ENCODE measurements at places on chromosomes 3 and 15.
A peak's percentile ranks its signal among the peaks of the same experiment; 100 is the strongest.

GRCh38 chr15:48963524-48964113 lies at the start of gene SHC4:
SHC4 (minus strand) TSS chr15:48963919; CDS start chr15:48963015, 904 bp downstream.
- peak; percentile 50 for ATAC-seq

DNA sequence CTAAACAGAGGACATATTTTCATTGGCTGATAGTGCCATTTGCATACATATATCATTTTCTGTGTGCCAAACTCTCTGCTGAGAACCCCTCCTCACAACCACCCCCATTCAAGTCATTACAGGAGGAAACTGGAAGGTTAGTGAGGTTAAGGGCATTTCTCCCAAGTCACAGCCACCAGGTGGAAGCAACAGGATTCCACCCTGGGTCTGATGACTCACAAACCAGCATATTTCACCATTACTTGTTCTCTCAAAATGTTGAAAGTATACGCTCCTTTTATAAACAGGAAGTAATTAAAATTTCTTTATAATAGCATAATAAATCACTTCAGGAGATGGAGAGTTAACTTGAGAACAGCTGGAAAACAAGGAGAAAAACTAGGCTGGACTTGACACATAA lies 398.6 kb upstream of the WNT5A start:
- ATAC-seq: no peak

DNA sequence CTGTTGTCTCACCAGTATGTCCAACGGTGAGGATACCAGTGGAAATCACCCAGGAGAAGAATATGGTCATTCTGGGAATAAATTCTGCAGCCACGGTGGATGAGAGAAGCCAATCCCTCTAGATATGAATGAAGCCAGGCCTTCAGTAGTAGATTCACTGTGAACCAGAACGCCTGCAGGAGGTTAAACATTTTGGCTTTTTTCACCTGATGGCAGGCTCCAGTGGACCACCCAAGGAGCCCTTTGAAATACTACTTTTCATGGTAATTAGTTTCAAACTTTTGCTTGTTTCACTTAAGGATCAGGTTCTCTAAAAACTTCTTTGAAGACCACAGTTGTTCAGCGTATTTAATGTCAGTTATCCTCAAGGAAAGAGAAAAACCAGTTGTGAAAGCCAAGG lies 353.4 kb downstream of the RORA start:
- ATAC-seq: no peak

GRCh38 chr3:110157221-110157620 lies 819.9 kb upstream of the DPPA4 start:
- no peak for ATAC-seq

DNA sequence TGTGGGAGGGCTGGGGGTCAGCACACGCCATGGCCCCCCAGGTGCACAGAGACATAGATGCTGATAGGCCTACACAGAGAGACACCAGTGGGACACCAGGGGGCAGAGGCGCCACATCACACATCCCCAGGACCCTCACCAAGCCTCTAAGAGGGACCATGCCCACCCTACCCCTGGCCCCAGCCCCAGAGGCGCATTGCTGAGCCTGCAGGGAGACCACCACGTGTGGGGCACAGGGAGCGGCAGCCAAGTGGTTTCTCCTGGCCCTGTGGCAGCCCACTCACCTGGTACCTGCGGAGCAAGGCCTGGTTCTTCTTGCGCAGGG lies 1.2 kb downstream of the CCDC9B start:
- no peak for ATAC-seq

DNA sequence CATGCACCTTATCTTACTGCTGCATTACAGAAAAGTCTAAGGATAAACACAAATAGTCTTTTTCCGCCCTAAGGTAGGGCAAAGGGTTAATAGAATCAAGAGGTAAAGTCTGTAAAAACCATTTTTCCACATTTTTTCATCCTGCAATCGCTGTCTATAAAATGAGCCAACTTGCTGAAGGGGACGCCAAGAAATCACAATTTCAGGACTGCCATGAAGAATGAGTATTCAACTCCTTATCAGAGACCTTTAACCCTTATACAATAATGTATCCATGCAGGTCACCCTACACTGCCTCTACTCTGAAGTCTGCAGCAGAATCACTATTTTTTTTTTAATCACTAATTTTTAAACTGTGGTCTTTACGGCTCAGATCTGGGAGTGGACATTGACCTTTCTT lies 1.1 kb upstream of the DNAJC13 start:
- ATAC-seq: no peak

GRCh38 chr3:171878461-171879225 lies 35.5 kb downstream of the TMEM212 start:
- ATAC-seq: no peak

DNA sequence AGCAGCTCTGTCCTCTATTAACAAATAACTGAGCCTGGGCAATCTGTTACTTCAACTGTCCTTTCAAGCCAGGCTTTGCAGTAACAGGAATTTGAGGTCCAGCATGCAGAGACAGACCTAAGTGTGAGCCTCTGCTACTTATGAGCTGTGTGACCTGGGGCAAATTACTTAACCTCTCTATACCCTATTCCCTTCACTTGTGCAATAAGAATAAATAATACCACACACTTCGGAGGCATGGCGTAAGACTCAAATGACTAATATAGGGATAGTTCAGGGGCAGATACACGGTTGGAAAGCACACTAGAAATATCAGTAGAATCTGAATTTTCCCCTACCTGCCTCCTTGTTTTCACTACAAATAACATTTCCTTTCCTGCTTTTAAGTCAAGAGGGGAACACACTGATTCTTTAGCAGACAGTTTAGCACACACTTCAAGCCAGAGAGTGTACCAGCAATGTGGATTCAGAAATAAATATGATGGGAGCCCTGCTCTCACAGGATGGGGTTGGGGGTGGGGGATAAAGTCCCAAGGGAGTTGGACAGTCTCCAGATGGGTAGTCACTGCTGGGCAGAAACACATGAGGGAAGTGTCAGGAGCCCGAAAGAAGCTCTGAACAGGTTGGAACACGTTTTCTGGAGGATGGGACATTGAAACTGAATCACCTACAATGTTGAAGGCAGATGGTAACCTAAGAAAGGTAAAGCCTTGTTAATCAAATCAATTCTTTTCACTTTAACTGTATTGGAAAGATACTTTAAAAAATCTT lies 61.8 kb upstream of the RBP1 start:
- no peak for ATAC-seq

GRCh38 chr3:107124885-107125284 lies 252.4 kb upstream of the CCDC54 start:
- ATAC-seq: no peak

DNA sequence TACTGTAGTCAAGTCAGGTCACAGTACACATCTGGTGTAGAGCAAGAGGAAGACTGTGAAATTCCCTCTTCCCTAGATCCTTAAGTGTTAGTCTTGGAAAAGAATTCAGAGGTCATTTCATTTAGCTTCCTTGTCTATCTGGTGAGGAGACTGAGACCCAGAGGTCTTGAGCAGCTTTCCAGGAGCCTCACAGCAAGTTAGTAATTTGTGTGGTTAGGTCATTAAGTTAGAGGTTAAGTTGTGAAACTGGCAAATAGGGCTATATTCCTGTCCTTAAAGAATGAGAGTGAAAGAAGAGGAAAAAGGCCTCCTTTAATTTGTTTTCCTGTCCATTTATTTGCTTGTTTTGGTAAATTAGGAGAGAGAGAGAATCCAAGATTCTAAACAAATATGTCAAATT lies 9.0 kb downstream of the PODXL2 start:
- ATAC-seq: no peak

GRCh38 chr15:24976932-24977331 lies 22.1 kb downstream of the SNRPN start:
- no peak for ATAC-seq

GRCh38 chr3:174859114-174859735 lies at the start of gene NAALADL2:
NAALADL2 (plus strand) TSS chr3:174859334.
- no peak for ATAC-seq

DNA sequence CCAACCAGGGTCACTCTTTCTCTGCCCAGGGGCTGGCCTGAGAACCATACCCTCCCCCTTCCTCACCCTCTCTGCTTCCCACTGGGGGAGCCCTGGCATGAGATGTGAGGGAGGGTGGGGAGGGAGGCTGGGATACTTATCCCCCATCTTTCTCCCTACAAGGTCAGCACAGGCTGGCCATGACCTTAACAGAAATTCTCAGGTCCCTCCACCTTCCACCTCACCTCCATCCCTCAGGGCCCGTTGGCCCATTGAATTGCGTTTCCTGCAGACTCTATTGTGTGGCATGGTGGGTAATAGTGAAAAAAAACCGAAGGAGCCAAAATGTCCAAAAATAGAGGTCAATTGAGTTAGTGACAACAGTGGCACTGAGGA lies 159.5 kb downstream of the OR4M2 start:
- no peak for ATAC-seq

- ATAC-seq: no peak
These were observed 12.1 kb upstream of the LIMD1 start for GRCh38 chr3:45582430-45582829.

DNA sequence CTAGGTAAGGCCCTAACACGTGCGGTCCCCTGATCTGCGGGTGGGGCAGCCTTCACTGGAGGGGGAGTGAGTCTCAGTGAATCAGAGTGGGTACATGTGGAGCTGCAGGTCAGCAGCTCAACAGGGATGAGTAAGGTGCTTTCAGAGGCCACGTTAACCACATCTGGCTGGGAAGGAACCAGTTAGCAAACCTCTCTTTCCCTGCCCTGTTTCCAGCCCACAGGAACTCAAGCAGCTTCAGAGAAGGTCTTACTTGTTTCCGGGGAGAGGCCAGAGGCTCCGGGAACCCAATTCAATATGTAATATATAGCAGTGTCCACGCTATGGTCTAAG lies 175.3 kb downstream of the XXYLT1 start:
- peak; percentile 42 for ATAC-seq

- no peak for ATAC-seq
These were observed 19.5 kb upstream of the MUC20 start for GRCh38 chr3:195701042-195701915.

GRCh38 chr3:20376665-20377217 lies 190.7 kb upstream of the SGO1 start:
- no peak for ATAC-seq

- ATAC-seq: peak; percentile 58
These were observed 15.7 kb downstream of the KIF9 start for GRCh38 chr3:47266709-47267489.

GRCh38 chr3:18715208-18715607 lies 290.1 kb upstream of the SATB1 start:
- ATAC-seq: no peak

DNA sequence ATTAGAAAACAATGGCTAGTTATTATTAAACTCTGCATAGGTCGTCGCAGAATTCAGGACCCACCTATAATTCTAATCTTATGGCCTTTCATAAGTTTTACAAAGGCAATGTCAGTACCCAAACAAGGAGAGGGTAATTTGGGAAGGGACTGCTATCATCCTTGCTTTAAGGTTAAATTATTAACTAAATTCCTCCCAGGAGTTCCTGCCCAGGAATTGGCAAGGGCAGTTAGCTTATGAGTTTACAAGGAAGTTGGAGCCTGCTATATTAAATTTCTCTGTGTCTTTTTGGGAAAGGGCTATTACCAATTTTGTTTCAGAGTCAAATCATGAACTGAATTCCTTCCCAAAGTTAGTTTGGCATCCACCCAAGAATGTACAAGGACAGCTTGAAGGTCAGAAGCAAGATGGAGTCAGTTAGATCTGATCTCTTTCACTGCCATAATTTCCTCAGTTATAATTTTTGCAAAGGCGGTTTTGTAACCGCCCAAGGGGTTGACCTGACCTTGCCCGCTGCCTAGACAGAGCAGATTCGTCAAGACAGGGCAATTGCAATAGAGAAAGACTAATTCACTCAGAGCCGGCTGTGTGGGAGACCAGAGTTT lies 45.3 kb upstream of the LHFPL4 start:
- no peak for ATAC-seq

DNA sequence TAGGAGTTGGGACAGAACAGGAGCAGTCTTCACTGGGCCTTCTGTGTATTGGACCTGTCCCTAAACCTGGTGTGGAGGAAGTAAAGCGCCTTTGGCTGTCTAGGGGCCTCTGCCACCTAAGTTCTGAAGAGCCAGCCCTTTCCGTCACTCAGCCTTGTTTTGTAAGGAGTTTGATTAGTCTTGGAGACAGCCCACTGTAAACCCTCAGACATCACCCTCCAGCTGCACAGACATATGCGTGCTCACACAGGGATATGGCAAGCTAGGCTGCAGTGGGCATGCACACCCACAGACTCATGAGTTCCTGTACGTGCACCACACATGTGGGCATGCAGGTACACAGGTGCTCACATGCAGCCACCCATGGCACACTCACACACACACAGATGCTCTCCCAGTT lies 5.2 kb downstream of the PRKCD start:
- ATAC-seq: no peak

DNA sequence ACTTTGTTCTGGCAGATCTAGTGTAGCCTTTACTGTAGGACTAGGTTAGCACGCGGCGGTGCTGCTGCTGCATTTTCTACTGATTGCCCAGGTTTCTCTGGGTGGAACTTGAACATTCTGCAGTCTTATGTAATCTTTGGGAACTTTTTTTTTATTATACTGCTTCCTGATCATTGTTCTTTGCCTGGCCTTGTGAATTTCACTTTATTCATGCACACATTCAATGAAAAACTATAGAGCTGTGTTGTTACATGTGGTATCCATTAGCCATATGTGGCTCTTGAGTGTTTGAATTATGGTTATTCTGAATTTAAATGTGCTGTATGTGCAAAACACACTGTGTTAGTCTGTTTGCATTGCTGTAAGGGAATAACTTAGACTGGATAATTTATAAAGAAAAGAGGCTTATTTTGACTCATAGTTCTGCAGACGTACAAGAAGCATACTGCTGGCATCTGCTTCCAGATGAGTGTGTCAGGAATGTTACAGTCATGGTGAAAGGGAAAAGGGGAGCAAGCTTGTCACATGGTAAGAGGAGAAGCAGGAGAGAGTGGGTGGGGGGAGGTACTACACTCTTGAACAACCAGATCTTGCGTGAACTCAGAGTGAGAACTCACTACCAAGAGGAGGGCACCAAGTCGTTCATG lies 26.5 kb downstream of the MEF2A start:
- no peak for ATAC-seq

DNA sequence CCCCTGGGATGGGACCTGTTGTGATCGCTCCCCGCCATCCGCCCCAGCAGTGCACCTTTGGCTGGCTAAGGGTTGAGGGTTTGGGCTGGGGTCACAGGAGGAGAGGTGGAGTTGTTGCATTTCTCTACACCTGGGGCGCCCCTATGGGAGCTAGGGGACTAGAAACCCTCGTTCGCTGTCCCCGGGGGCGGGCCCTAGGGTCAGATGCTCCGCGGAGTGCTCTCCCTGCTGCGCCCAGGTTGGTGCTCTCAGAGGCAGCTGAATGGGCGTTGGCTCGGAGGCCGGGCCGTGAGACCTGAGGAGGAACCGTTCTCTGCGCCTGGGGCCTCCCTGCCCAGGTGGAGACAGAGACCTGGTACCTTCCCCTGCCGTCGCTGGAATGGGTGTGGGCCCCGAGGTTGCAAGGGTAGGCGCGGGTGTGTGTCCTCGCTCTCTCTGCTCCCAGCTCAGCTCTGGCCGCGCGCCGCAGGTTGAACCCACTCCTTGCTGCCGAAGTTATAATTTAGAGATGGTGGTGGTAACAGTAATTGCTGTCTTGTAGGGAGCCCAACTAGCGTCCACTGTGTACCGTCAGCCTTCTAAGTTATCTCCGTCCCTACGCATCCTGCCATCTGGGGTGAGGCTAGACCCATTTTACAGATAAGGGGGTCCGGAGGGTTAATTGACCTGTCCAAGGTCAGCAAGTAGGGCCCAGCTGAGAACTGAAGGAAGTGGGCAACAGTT lies 965 bp downstream of the FLNB start:
- peak; percentile 54 for ATAC-seq
